ENCODE measurements at places on chromosomes 4 and X. TPM values are rescaled to one million over a fixed set of nuclear protein-coding genes. Genes with fewer than 3 reads are reported as not detected.

DNA sequence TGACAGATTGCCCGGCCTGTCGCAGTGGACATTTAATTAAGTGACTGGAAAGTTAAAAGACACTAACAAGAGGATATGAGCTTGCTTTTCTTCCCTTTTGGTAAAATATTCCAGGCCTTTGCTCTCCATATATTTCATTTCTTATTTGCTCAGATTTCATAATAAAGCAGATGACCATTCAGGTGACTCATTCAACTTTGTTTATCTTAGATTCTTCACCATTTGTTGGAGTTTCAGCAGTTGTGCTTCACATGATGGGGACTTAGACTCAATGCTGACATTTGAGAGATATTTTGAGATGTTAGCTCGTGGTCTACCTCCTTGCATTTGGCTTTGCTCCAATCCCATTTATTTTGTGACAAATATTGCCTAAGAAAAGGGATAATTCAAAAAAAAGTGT, 312.2 kb downstream of the ARHGAP24 start:
- no peak for DNase-seq

- DNase-seq, result peak; percentile 55
Measured at GRCh38 chr4:27024805-27025204, 164.2 kb downstream of the STIM2 start.

- no peak for DNase-seq
Measured at GRCh38 chr4:13313856-13314255, 170.3 kb downstream of the RAB28 start.

- no peak for DNase-seq
Measured at GRCh38 chr4:94653095-94653649, 104.6 kb upstream of the BMPR1B start.

GRCh38 chrX:20715176-20715575, 448.5 kb upstream of the RPS6KA3 start:
- DNase-seq, result no peak

GRCh38 chrX:2401590-2402360, 99.0 kb downstream of the DHRSX start:
- peak; percentile 9 for DNase-seq

DNA sequence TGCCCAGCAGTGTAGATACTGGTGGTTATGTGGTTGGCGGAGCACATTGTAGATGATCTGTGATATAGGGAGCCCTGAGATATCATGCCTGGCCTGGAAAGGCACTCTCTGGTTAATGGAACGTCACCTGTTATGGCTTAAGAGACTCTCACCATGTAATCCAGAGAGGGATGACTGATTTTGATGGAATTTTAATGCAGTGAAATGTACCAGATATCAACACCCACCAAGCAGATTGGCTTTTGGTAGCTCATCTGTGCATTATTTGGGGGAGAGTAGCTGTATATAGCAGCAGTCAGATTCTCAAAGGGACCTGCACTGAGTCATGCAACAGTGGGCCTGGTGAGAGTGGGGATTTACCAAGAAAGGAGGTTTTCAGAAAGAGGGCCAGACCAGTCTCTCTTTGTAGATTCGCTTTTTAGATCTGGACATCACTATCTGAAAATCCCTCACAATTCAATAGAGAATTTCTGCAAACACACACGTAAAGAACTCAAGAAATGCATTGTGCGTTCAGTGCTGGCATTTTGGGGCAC, 17.3 kb downstream of the TSC22D3 start:
- no peak for DNase-seq

DNA sequence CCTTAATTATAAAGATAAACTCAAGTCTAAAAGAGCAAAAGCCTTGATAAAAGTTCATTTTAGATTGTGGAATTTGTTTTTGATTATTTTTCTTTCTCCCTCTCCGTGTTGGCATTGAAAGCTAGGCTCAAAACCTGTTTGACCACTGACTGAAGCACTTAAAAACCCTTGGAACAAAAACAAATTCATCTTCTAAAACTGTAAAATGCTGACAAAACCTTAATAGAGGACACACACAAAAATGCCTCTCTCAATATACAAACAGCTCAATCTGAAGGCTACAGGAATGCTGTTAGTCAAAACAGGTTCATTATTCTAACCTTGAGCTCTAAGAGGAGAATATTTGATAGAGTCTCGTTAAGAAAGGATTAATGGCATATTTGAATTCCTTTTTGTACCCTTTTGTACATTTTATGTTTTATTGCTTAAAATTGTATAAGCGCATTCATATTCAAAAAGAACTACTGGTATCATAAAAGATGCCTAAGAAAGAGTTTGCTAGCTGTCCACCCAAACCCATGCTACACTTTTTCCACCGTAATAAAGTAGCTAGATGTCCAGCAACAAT, 74.3 kb upstream of the NAP1L5 start:
- no peak for DNase-seq

DNA sequence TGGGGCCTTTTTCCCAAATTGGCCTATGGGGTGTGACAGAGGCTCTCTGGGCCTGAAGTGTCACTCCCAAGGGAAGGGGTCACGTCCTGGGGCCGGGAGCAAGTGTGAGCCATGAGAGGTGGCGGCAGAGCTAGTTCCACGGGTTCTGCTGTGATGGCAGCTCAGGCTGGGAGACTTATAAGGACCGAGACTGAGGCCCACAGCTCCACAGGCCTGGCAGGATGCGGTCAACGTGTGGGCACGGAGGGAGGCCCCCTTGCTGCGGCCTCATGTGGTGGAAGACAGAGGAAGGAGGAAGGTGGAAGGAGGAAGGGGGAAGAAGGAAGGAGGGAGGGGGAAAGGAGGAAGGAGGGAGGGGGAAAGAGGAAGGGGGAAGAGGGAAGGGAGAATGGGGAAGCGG, 7.2 kb upstream of the CPLX1 start:
- DNase-seq, result no peak

DNA sequence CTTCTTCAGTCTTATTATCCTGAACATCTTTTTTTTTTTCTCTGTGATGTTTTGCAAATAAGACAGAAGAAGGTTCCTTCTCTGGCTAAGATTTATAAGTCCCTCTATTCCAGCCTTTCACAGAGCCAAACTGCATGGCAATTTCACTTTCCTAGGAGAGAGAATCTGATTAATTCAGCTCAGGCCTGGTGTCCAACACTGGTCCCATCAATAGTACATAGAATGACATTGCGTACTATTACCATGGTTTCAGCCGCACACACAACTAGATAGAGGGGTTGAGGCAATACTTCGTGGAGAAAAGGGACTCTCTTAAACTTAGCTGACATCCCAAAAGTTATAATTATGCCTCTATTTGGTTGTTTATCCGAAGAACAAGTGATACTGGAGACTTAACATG, 18.5 kb downstream of the DCAF8L2 start:
- DNase-seq, result no peak

GRCh38 chr4:185317880-185318279, 77.8 kb downstream of the LRP2BP start:
- no peak for DNase-seq

The KLB gene
- total RNA-seq, result 0.34 TPM

The PRKX gene
- 13.8 TPM for total RNA-seq

The ADGRL3 gene
- 2.7 TPM for total RNA-seq

The GDPD2 gene
- total RNA-seq, result not detected

The GNRHR gene
- not detected for total RNA-seq

The SMC1A gene
- total RNA-seq, result 59.6 TPM

The MMRN1 gene
- 62.1 TPM for total RNA-seq
